Activated CD4-positive, alpha-beta T cell treated with anti-CD3 and anti-CD28 coated beads, Interleukin-10, Interleukin-2, amounts not matched to agents 100 ng/mL and 50 ng/mL, durations not matched to agents 16 hours and 8 hours (primary cell): ENCODE measurements at places on chromosomes 16 and 17.

- no peak for DNase-seq
These were observed 80.8 kb downstream of the SOCS1 start for GRCh38 chr16:11175106-11175786.

DNA sequence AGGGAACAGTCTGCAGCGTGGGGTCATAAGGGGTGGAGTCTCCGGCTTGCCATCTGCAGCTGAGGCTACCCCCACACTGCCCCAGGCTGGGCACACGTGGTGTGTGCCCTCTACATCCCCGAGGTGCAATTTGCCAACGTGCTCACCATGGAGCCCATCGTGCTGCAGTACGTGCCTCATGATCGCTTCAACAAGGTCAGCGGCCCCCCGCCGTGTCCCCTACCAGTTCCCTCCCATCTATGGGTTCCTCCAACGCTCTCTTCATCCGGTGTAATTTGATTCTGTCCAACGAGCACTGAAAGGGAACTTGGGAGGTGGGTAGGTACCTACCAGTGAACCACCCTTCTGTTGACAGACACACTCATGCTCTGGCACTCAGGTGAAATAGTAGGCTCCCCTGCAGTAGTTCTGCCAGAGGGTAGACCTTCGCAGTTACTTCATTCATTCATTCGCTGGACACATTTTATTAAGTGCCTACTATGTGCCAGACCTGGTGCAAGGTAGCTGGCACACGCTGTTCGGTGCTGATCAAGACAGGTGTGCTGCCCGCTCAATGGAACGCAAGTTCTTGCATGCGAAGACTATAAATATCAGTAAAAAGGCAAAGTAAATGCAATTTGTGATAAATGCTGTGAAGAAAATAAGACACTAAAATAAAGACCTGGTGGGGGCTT, 2.7 kb downstream of the MLLT6 start:
- no peak for DNase-seq

DNA sequence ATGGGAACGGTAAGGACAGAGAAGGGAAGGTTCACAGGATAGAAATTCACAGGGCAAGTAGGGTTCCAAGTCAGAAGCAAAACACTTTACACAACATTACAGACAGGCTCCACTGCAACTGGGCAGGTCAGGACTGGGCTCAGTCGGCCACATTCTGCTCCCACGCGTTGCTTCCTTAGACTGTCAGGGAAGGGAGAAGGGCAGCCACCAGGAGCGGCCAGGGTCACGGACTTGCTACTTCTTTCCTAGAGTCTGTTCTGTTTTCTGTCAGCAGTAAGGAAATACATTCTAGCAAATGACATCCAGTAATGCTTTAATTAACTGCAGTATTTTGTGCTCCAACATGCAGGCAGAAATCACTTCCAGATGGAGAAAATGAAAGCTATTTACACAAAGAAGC, 160.3 kb upstream of the RPH3AL start:
- no peak for DNase-seq

DNA sequence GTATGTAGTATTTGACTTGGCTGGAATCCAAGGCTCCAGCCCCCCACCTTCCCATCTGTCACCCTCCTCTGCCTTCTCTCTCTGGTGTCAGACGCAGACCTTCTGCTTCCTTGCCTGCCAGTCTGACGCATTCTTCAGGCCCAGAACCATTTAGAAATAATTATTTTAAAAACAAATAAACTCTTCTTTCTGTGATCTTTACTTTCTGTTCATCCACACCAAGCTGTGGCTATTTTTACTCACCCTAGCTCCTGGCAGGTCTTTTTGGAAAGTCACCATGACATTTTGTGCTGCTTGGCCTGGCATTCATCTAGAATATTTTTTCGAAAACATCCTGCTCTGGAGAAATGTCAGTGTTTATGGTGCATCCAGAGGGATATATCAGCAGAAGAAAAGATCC, 330.7 kb upstream of the ASIC2 start:
- no peak for DNase-seq

DNA sequence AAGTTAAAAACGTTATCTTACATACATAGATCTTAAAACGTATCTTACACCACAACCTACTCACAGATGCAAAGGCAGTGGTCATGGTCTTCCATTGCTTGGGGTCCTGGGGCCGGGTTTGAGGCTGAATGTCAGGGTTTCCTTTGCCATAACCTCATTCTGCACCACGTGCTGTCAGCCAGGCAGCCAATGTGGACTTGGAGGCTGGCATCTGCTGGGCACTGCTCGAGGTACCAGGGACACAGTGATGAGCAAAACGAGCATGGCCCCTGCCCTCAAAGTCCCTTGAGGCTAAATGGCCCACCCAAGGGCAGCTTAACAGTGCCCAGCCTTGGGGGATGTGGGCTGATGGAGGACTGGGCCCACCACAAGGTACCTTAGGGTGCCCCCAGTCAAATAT, 35.8 kb upstream of the RGS9 start:
- DNase-seq, result no peak

DNA sequence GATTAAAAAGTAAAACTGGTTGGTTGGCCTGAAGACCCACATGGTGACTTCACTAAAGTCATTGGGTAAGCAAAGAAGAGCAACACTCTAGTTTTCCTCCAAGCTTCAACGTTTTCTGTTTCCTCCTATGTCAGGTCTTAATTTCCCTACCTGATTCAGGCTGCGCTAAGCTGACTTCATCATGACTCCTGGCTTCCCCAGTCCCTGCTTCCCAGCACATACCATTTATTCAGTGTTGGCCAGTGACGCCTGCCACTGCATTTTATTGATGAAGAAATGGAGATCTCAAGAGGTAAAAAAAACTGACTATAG, 645.3 kb downstream of the WWOX start:
- no peak for DNase-seq

DNA sequence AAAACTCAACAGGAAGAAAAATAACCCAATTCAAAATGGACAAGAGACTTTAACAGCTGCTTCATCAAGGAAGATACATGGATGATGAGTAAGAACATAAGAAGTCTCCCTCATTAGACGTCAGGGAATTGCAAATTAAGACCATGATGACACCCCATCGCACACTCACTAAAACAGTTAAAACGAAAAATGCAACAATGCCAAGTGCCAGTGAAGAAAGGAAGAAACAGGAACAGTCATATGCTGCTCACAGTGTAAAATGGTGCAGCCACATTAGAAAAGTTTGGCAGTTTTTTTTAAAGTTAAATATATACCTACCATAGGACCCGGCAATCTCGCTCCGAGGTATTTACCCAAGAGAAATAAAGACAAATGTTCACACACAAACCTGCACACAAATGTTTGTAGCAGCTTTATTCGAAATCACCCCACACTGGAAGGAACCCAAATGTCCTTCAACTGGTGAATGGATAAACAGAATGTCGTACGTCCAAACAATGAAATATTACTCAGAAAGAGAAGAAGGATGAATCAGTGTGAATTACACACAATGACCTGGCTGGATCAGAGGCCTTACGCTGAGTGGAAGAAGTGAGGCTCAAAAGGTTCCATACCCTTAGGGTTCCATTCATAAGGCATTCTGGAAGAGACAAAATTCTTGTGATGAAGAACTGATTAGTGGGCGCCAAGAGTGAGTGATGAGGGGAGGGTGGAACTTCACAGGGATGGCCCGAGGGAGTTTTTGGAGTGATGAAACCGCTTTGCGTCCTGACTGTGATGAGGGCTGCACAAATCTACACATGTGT, 110.3 kb downstream of the C16orf95 start:
- DNase-seq, result no peak

GRCh38 chr17:17645961-17646360, 35.3 kb upstream of the RAI1 start:
- no peak for DNase-seq

GRCh38 chr16:85502357-85502756, 110.8 kb upstream of the GSE1 start:
- no peak for DNase-seq

GRCh38 chr17:60902399-60902798, 224.7 kb downstream of the BCAS3 start:
- no peak for DNase-seq

DNA sequence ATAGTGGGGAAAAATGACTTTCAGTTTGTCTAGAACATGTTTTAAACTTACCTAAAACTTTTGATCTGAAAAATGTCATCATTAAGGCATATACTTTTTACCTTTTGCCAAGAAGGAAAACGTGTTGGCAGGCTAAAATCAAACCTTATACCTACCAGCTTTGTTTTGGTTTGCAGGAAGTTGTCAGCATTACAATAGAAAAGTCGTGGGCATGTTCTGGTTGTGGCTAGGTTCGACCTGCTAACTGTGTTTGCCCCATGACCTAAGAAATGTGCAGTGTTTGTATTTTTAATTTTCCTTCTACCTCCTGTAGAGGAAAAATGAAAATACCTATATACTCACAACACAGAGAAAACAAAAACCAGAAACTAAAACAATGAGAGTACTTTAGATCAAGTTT, 13.0 kb downstream of the SKAP1 start:
- no peak for DNase-seq

- peak; percentile 51 for DNase-seq
These were observed 27.2 kb downstream of the MOSMO start for GRCh38 chr16:22035153-22035552.

- no peak for DNase-seq
These were observed 89.0 kb downstream of the SYCE1L start for GRCh38 chr16:77288222-77288621.

DNA sequence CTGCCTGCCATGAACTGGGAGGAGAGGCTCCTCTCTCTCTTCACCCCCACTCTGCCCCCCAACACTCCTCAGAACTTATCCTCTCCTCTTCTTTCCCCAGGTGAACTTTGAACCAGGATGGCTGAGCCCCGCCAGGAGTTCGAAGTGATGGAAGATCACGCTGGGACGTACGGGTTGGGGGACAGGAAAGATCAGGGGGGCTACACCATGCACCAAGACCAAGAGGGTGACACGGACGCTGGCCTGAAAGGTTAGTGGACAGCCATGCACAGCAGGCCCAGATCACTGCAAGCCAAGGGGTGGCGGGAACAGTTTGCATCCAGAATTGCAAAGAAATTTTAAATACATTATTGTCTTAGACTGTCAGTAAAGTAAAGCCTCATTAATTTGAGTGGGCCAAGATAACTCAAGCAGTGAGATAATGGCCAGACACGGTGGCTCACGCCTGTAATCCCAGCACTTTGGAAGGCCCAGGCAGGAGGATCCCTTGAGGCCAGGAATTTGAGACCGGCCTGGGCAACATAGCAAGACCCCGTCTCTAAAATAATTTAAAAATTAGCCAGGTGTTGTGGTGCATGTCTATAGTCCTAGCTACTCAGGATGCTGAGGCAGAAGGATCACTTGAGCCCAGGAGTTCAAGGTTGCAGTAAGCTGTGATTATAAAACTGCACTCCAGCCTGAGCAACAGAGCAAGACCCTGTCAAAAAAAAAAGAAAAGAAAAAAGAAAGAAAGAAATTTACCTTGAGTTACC, 36.7 kb upstream of the STH start:
- DNase-seq, result no peak

DNA sequence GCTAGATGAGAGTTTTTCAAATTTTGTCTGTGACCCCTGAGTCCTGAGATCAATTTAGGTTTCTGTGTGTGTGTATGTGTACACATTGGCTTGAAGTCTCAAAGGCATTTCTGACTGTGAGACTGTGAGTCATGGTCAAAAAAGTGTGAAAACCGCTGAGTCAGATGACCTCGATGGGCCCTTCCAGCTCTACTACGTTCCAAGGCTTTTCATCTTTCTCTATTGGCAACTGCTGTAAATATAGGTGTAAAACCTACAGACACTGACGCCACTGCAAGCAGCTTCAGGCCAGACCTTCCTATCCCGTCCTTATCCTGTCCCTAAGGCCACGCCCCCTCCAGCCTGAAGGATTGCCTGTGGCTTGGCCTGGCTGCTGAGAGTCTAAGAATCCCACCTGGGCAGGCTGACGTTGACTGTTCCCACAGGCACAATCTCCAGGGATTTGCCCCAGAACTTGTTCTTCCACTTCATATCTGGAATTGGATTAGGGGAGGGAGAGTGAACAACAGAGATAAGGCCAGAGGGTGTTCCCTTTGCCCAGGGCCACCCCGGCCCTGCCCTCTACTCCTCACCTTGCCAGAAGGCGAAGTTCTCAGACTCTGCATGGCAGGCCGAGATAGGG, 11.3 kb downstream of the OSBPL7 start:
- peak; percentile 76 for DNase-seq

- no peak for DNase-seq
These were observed 306.0 kb downstream of the FOXL1 start for GRCh38 chr16:86884390-86884650.

- no peak for DNase-seq
These were observed 21.2 kb downstream of the SOCS3 start for GRCh38 chr17:78338486-78339259.

GRCh38 chr16:391885-392335, 5.1 kb upstream of the NME4 start:
- peak; percentile 88 for DNase-seq

DNA sequence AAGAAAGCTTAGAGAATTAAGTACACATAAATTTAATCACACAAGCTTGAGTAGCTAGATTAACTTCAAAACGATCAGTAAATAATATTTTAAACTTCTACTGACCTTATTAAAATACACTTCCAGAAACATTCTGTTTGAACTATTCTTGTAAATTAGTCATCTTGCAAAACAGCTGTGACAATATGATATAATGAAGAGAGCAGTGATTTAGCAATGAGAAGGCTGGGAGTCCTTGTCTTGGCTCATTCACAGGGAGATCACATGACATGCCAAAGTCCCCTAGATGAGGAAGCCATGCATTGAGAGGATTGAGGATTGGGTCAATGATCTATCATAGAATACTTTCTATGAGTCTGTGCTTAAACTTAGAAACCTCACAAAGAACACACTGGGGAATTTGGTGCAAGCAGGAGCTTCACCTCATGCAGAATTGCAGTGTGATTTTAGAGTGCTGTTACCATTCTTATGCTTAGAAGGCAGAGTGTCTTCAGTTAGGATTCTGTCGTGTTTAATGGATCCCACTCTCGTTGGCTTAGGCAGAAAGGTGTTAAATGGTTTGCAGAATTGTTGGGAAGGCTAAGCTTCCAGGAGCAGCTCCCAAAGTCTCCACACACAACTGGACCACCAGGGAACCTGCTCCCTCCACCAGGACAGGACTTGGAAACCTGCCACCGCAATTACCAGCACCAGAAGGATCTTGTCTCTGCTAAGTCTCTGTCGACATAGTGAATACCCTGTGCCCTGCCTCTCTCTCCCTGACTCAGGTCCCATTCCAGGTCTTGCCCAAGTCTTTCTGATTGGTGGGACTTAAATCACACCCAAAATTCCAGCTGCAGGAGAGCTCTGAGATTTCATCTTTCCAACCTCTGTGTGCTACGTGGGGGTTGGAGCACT, 87.1 kb downstream of the USP22 start:
- no peak for DNase-seq

GRCh38 chr17:58279016-58279711, 1.6 kb downstream of the MPO start:
- DNase-seq, result no peak

DNA sequence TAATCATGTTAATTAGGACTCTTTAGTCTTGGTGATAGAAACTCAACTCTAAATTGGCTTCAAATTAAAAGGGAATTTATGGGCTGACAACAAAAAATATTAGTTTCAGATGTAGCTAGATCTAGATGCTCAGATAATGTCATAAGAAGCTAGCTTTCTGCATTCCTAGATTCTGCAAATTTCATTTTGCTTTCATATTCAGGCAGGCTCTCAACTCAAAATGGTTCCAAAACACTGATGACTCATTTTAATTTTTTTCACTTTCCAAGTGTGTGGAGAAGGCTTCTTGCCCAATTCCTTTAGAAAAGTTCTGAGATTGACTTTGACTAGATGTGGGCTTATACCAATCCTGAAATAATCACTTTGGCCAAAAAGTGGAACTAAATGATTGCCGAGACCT, 236.7 kb upstream of the GOT2 start:
- peak; percentile 8 for DNase-seq

- DNase-seq, result no peak
These were observed 53.2 kb upstream of the TRAP1 start for GRCh38 chr16:3770530-3770929.
